ENCODE measurements at places on chromosomes 16 and 17. TPM values are rescaled to one million over a fixed set of nuclear protein-coding genes. Genes with fewer than 3 reads are reported as not detected.

GRCh38 chr17:29645515-29646051, 22.9 kb upstream of the CORO6 start:
- H3K36me3 ChIP-seq, result peaks cover 2% of the 10 kb centered on the region
- peak overlapping the region; percentile 73 for H3K27ac ChIP-seq
- peaks cover 30% of the 10 kb centered on the region for H3K4me1 ChIP-seq
- no peaks in the 10 kb centered on the region for H3K27me3 ChIP-seq
- no peak for DNase-seq

- no peaks in the 10 kb centered on the region for H3K36me3 ChIP-seq
- H3K27me3 ChIP-seq, result no peaks in the 10 kb centered on the region
- peaks cover 3% of the 10 kb centered on the region for H3K4me1 ChIP-seq
- H3K4me3 ChIP-seq, result no peak overlapping the region
- H3K27ac ChIP-seq, result no peak overlapping the region
- peak; percentile 89 for DNase-seq
Measured at GRCh38 chr16:30615358-30616091, 5.3 kb upstream of the ZNF689 start.

DNA sequence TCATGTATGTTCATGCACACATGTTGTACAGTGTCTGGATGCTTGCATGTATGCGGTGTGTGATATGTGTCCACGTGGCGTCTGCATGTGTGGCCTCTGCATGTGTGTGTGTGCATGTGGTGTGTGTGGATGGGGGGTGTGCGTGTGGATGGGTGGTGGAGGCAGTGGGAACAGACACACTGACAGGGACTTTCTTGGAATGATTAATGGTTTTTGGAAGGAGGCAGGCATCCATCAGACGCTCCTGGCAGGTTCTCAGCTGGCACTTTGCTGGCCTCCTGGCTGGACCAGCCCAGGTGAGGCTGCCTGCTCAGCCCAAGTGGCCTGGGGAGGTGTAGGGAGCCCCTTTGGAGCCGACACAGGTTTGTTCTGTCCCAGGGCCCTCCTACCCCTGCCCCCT, 121.2 kb upstream of the CIBAR2 start:
- H3K27me3 ChIP-seq, result peaks cover 24% of the 10 kb centered on the region
- H3K36me3 ChIP-seq, result no peaks in the 10 kb centered on the region
- H3K4me1 ChIP-seq, result no peaks in the 10 kb centered on the region
- H3K27ac ChIP-seq, result no peak overlapping the region
- no peak overlapping the region for H3K4me3 ChIP-seq

- no peak overlapping the region for H3K4me3 ChIP-seq
- H3K4me1 ChIP-seq, result no peaks in the 10 kb centered on the region
- no peak overlapping the region for H3K27ac ChIP-seq
- H3K27me3 ChIP-seq, result peaks cover 24% of the 10 kb centered on the region
- DNase-seq, result no peak
Measured at GRCh38 chr16:89013692-89014402, 36.8 kb upstream of the CBFA2T3 start.

GRCh38 chr16:57151369-57151768, 34.5 kb downstream of the PSME3IP1 start:
- DNase-seq, result no peak
- H3K27ac ChIP-seq, result peak overlapping the region; percentile 31
- H3K4me1 ChIP-seq, result peaks cover 17% of the 10 kb centered on the region
- H3K27me3 ChIP-seq, result no peaks in the 10 kb centered on the region
- H3K36me3 ChIP-seq, result peaks cover 11% of the 10 kb centered on the region

- H3K27ac ChIP-seq, result no peak overlapping the region
- no peak overlapping the region for H3K4me3 ChIP-seq
- peaks cover 9% of the 10 kb centered on the region for H3K4me1 ChIP-seq
- no peaks in the 10 kb centered on the region for H3K36me3 ChIP-seq
- H3K27me3 ChIP-seq, result peaks cover 7% of the 10 kb centered on the region
Measured at GRCh38 chr16:83802135-83802534, 5.6 kb upstream of the HSBP1 start.

DNA sequence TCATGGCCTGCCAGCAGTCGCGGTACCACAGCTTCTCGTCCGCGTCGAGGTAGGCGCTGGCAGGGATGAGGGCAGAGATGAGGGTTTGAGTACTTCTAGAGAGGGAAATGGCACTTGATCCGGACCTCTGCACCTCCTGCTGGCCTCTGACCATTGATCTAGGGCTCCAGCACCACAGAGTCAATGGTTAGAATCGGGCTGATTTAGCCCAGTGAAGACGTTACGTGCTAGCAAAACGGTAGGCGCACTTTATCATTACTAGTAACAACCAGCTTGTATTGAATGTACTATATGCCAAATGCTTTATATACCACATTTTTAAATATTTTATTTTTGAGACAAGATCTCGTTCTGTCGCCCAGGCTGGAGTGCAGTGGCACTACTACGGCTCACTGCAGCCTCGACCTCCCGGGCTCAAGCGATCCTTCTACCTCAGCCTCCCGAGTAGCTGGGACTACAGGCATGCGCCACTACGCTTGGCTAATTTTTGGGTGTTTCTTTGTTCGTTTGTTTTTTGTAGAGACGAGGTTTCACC, 526 bp downstream of the TSNAXIP1 start:
- H3K27ac ChIP-seq, result peak overlapping the region; percentile 87
- peaks cover 9% of the 10 kb centered on the region for H3K36me3 ChIP-seq
- no peak for DNase-seq

DNA sequence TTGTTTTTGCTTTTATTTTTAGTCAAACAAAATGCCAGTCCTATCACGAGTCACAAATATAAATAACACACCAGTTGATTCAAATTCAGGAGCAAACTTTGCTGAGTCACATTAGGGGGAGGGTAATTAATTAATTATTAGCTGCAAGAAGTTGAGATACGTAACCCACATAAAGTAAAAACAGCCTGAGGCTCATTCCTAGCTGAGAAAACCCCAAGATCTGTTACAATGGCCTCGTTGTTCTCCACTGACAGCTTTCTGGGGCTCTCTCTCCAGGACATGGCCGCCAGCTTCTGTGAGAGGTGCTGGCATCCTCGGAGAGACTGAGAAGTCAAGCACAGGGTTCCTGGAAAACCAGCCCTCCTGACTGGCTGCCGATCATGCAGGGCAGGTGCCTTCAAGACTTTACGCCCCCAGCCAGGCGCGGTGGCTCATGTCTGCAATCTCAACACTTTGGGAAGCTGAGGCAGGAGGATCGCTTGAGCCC, 11.1 kb downstream of the RAB40B start:
- H3K4me3 ChIP-seq, result no peak overlapping the region
- H3K27me3 ChIP-seq, result no peaks in the 10 kb centered on the region
- H3K27ac ChIP-seq, result no peak overlapping the region

- peaks cover 5% of the 10 kb centered on the region for H3K36me3 ChIP-seq
- peaks cover 65% of the 10 kb centered on the region for H3K4me1 ChIP-seq
- H3K4me3 ChIP-seq, result peak overlapping the region; percentile 91
- no peaks in the 10 kb centered on the region for H3K27me3 ChIP-seq
- peak; percentile 2 for DNase-seq
Measured at GRCh38 chr16:47461598-47462266, 601 bp downstream of the PHKB start.

GRCh38 chr16:84354306-84354705, 14.0 kb upstream of the ATP2C2 start:
- H3K27me3 ChIP-seq, result peaks cover 9% of the 10 kb centered on the region
- no peaks in the 10 kb centered on the region for H3K36me3 ChIP-seq
- H3K4me1 ChIP-seq, result peaks cover 22% of the 10 kb centered on the region
- H3K27ac ChIP-seq, result no peak overlapping the region
- no peak for DNase-seq

DNA sequence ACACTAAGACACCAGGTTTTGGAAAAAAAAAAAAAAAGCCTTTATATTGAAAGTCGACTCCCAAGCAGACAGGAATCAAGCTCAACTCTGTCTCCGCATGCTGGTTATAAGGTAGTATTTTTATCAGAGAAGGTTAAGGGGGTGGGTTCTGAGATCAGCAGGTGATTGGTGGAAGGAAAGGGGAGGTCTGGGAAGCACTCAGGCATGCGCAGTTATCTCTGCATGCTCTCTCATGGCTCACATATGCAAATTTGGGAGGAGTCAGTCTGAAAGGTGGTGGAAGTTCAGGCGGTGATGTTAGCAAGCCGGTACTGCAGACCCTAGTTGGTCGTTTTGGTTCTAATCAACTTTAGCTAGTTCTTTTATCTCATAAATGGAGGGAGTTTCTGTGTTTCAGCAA, 357.6 kb upstream of the C16orf82 start:
- H3K27ac ChIP-seq, result no peak overlapping the region
- no peak for DNase-seq
- no peaks in the 10 kb centered on the region for H3K4me1 ChIP-seq
- H3K4me3 ChIP-seq, result no peak overlapping the region
- no peaks in the 10 kb centered on the region for H3K36me3 ChIP-seq
- peaks cover 9% of the 10 kb centered on the region for H3K27me3 ChIP-seq

- no peaks in the 10 kb centered on the region for H3K36me3 ChIP-seq
- peak overlapping the region; percentile 60 for H3K4me3 ChIP-seq
- H3K27me3 ChIP-seq, result no peaks in the 10 kb centered on the region
Measured at GRCh38 chr17:64648234-64648633, 13.9 kb downstream of the SMURF2 start.

DNA sequence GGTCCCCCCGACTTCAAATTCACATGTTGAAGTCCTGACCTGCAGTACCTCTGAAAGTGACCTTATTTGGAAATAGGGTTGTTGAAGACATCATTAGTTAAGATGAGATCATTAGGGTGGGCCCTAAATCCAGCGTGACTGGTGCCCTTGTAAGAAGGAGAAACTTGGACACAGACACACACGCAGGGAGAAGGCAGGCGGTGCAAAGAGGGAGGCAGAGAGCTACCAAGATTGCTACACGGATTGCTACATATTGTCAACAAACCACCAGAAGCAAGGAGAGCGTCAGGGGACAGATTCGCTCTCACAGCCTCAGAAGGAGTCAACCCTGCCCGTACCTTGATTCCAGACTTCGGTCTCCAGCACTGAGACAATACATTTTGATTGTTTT, 6.8 kb upstream of the WBP2 start:
- no peak overlapping the region for H3K4me3 ChIP-seq
- no peaks in the 10 kb centered on the region for H3K36me3 ChIP-seq
- no peak overlapping the region for H3K27ac ChIP-seq
- H3K27me3 ChIP-seq, result no peaks in the 10 kb centered on the region

DNA sequence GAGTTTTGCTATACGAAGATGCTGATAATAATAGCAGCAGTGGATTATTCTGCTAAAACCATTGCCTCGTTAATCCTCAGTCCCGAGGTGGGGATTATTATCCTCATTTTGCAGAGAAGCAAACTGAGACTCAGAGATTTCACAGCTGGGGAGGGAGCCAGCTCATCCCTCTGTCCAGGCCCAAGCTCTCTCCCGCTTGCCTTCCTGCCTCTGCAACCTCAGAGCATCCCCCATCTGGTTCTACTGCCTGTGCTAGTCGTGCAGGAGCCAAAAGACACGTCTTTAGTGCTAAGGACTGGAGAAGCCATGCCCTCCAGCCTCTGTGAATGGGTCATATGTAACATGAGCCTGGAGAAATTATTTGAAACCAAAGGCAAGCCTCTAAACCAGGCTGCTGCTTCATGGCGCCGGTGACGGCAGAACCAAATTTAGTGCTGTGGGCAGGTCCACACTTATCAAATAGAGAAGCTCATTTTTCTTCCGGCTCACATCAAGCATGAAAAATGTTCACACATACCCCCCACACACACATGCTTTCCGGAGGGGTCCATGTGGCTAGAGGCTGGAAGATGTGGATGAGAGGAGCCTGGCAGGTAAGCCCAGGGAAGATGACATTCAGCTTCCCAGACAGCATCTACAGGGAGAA, 13.5 kb downstream of the MAPT start:
- H3K4me3 ChIP-seq, result peak overlapping the region; percentile 64
- peaks cover 16% of the 10 kb centered on the region for H3K27me3 ChIP-seq
- H3K36me3 ChIP-seq, result peaks cover 3% of the 10 kb centered on the region
- H3K27ac ChIP-seq, result no peak overlapping the region
- DNase-seq, result no peak

DNA sequence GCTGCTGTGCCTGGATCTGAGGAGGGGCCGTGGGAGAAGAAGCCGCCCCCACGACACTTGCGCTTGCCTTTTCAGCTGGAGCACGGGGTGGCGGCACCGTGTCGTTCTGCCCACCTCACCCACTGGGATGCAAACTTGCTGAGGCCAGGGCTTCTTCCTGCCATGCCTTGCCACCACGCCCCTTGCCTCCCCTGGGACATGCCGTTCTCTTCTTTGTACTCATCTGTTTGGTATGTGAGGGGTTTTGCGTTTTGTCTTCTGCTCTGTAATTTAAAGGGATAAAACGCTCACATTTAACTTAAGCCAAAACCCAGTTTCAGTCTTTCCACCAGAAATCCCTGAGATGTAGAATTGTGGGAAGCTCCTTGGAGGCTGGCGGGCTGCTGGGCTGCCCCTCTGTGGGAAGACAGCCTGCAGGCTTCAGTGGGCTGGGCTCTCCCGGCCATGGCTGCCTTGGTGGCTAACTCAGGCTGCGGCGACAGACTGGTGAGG, 180.2 kb downstream of the RPTOR start:
- H3K27ac ChIP-seq, result no peak overlapping the region
- no peaks in the 10 kb centered on the region for H3K27me3 ChIP-seq

Gene KIF2B
- total RNA-seq, result not detected

Gene KRTAP2-1
- not detected for total RNA-seq

Gene CRYBA1
- total RNA-seq, result not detected

Gene DPEP3
- total RNA-seq, result 0.16 TPM

Gene NATD1
- total RNA-seq, result 7.4 TPM

Gene TOM1L1
- total RNA-seq, result 1.00 TPM

Gene CNGB1
- total RNA-seq, result not detected

Gene CRHR1
- not detected for total RNA-seq

Gene CASKIN1
- 0.89 TPM for total RNA-seq

Gene MPP2
- total RNA-seq, result 4.1 TPM

Measured in activated T-cell treated with anti-CD3 and anti-CD28 coated beads, Interleukin-2, amount 50 U/mL, for 72 hours (primary cell).